Renal pelvis (tissue), 12 donors: ENCODE measurements at places on chromosomes 3 and 15.

GRCh38 chr15:71332431-71333004 is 217.2 kb downstream of the THSD4 start:
- DNase-seq, result no peak

DNA sequence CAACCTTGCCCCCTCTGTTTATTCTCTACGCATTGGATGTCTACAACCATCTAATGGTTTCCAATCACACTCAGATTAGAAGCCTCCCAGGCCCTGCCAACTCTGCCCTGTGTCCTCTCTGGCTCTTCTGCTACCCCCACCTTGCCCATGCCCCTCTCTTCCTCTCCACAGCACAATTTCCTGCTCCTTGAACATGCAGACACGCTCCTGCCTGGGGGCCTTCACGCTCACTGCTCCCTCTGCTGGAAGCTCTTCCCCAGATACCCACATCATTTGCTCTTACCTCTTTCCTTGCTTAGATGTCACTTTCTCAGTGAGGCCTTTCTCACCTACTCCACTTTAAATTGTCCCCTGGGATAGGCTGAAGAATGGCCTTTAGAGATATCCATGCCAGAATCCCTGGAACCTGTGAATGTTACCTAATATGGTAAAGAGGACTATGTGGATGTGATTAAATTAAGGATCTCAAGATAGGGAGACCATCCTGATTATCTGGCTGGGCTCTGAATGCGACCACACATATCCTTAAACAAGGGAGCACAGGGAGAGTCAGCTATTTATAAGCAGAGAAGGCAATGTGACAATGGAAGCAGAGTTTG is 9.9 kb downstream of the KY start:
- DNase-seq, result no peak

DNA sequence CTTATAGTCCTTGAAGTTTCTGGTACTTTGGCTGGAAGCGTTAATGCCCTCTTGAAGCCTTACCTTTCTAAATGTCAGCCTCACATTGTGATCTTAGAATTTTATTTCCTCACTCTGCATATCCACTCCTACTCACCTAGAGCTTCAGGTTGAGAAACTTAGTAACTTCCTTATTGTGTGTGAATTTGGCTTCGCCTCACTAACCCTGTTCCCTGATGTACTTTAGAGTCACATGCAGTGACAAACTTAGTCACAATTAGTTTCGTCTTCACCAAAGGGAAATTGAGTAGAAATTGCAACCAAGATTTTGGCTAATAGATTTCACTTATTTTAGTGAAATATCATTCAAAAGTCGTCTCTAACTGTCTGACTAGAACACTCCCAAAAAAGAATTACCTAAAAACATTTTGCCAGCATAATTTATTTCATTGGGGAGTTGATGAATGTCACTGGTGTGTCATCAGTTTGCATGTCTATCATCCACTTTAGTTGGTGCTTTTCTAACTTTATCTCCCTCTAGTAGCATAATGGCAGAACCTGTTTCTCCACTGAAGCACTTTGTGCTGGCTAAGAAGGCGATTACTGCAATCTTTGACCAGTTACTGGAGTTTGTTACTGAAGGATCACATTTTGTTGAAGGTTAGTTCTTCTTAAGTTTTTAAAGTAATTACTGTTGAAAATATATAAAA is 960 bp downstream of the MFN1 start:
- DNase-seq, result no peak

- DNase-seq, result peak; percentile 78
These were observed at the start of gene FBXL2 for GRCh38 chr3:33277193-33277882. Gene FBXL2, plus strand, starts transcription at chr3:33277442. Its CDS starts 71 bp downstream, at chr3:33277513.

- DNase-seq, result no peak
These were observed 72.7 kb upstream of the ABI3BP start for GRCh38 chr3:101065962-101066361.

- no peak for DNase-seq
These were observed 597 bp downstream of the P2RY12 start for GRCh38 chr3:151383956-151384355.

DNA sequence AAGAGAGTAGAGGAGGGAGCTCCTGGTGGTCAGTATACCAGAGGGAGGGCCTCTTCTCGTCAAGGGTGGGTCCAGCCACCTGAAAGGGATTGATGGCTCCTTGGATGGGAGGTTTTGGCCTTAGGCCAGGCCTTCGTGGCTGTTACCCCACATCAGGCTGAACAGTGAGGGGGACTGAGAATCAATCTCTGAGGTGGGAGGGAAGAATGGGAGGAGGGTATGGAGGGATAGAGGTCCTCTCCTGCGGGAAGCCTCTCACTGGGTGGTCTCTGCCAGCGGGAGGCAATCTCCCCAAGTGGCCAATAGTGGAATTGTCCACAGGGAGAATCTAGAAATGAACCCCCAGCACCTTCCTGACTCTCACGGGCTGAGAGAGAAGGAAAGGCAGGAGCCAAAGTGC is 53.5 kb downstream of the BSN start:
- DNase-seq, result no peak

- peak; percentile 8 for DNase-seq
These were observed 379.0 kb downstream of the CNTN4 start for GRCh38 chr3:2477620-2478019.

DNA sequence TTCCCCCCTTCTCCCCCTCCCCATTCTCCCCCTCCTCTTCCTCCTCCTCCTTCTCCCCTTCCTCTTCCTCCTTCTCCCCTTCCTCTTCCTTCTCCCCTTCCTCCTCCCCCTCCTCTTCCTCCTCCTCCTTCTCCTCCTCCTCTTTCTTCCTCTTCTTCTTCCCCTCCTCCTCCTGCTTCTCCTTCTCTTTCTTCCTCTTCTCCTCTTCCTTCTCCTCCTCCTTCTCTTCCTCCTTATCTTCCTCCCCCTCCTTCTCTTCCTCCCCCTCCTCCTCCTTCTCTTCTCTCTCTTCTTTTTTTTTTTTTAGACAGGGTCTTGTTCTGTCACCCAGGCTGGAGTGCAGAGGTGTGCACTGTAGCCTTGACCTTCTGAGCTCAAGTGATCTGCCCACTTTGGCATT is 21.2 kb upstream of the LCTL start:
- no peak for DNase-seq

DNA sequence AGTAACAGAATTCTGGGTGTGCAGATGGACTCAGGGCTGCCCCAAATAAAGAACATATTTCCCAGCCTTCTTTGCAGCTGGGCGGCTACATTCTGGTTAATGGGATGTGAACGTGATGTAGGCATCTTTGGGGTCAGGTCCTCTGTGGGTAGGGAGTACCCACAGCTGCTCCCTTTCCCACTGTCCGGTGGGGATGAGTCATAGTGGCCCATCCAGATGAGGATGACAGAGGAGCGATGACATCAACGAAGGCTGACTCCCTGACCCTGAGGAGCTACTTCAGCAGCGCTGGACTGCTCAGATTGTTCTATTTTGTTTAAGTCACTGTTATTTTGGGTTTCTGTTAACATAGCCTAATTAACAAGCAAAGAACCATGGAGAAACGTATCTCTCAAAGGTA is 38.0 kb downstream of the SRPRB start:
- DNase-seq, result no peak

- no peak for DNase-seq
These were observed 1.9 kb downstream of the CAPN7 start for GRCh38 chr3:15207836-15208504.

DNA sequence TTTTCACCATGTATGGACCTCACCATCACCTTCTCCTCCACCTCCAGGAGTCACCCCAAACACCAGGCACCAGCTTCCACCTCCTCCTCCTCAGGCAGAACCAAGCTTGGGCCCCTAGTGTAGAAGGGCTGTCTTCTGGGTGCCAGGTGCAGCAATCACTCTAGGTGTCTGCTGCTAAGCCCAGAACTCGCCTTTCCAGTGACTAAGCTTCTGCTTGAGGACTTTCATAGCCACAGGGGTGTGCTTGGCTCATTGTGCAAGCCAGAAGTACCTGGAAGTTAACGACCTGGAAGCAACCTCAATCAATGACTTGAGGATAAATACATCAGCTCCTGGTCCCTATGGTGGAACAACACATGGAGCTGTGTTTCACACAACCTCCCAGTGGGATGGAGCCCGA is 49.8 kb upstream of the PXYLP1 start:
- no peak for DNase-seq

GRCh38 chr3:179250803-179251476 is at the start of gene KCNMB3:
Gene KCNMB3, minus strand, starts transcription at chr3:179251114. Its CDS starts 124 bp downstream, at chr3:179250990.
- DNase-seq, result no peak

DNA sequence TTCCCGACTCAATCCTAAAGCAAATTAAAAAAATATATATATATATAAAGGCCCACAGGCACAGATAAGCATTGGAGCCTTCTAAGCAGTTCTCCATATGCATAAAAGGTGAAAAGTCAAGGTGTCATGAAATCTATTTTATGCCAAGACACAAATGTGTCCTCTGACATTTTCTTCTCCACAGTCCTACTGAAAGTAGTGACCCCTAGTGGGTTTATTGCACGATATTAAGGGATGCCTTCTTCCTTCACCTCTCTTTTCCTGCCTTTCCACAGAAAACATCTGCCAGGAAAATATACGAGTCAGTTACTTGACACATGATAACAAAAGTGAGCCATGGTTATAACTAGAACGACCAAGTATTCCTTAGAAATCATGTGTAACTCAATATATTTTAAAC is 303.2 kb downstream of the TIGIT start:
- no peak for DNase-seq

- DNase-seq, result no peak
These were observed 128.0 kb upstream of the MRPL3 start for GRCh38 chr3:131630807-131631206.

DNA sequence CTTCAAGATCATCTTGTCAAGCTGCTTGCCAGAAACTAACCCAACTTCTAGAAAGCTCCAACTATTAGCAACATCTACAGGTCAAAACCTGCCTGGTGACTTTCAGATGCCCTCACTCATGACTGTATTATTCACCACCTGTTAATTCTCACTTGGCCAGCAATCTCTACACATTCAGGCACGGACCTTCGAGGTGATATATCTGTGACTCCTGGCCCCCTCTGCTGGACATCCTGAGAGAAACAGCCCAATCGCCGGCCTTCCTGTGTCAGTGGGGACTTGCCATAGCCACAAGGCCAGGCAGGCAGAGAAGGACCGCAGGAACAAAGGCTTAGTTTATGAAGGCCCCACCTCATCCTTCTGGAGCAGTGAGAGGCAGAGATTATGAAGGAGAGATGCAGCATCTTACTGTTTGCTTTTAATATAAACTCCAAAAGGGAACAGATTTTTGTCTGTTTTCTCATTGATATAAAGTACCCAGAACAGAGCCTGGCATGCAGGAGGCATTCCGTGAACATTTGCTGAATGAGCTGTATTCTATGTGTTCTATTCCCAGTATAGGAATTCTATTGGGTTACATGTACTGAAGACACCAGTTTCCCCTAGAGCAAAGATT is 24.4 kb upstream of the OCA2 start:
- peak; percentile 77 for DNase-seq

DNA sequence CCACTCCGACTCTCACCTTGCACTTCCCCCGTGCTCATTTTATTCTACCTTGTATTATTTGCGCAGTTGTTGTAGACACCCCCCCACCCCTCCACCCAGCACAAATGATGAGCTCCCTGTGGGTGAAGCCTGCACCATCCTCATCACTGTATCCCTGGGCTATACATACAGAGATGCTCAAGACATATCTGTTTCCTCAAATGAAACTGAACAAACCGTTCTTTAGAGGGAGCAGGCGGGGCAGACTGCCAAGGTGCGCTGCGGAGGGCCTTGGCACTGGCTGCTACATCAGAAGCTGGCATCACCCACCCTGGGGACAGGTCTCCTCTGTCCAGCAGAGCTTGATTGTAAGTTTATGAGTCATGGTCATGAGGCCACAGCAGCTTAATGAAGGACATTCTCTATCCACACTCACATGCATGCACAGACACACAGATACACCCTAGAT is 29.0 kb downstream of the ADCY5 start:
- no peak for DNase-seq

- DNase-seq, result no peak
These were observed 51.0 kb upstream of the TRA2B start for GRCh38 chr3:185988816-185989175.

DNA sequence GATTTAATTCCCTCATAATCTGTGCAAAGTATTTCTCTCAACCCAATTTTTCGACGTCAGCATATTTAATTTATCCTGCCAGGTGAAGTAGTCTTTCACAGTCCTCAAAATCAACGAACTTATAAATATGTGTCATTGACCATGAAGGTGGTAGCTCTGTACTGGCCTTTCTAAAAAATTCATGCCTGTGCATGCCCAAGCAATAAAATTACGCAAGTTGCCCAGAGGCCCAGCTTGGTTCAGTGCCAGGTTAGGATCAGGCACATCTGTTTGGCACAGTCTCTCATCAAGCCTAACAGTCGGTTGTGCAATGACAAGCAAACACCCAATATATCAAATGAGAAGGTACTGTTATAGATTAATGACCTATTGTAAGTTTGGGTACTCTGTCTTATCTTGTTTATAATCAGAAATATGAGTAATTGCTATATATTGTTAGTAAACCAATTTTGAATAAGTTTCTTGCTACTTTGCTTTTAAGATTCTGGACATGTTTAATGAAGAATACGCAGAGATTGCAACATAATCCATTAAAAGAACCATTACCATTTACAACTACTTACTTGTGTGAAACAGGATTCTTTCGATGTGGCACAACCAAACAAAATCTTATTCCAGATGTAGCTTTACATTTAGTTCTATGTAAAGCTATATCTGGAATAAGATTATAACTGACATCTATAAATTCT is 159.0 kb upstream of the IL12A start:
- DNase-seq, result no peak

GRCh38 chr3:67809370-67809935 is 155.0 kb upstream of the SUCLG2 start:
- no peak for DNase-seq

- no peak for DNase-seq
These were observed 169.5 kb upstream of the C2CD4B start for GRCh38 chr15:62334536-62334935.

DNA sequence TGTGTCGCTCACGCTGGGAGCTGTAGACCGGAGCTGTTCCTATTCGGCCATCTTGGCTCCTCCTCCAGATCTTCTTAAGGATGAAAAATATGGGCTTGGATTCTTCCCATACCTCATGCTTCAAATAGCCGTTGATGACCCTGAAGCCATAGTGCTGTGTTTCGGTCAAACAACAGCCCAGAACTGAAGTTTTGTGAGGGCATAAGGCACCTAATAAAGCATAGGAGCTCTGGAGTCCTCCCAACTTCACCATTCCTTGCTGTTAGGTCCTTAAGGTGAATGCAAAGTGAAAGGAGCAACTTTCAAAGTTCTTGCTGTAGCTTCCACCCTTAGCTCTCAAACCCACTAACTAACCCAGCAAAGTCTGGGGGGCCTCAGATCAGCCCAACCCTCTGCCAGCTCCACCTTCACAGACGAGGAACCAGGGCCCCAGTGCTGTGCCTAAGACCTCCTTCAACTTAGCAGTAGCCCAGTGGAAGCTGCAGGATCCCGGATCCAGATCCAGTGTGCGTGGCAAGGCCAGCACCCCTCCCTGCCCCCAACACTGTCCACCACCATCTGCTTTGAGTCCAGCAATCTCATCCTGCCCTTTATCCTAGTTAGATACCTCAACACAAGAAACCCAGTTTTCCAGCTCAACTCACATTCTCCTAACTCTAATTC is at the start of gene GRK7:
Gene GRK7 (plus strand): TSS at position 321 of the 663 bp plus-strand sequence. CDS start 14,877 bp downstream, outside the sequence.
- no peak for DNase-seq

GRCh38 chr15:73053398-73053723 is 1.1 kb downstream of the NEO1 start:
- DNase-seq, result no peak
